Heart left ventricle (tissue), 16 donors: ENCODE measurements at places on chromosomes 1 and 21. TPM values are rescaled to one million over a fixed set of nuclear protein-coding genes. Genes with fewer than 3 reads are reported as not detected.

DNA sequence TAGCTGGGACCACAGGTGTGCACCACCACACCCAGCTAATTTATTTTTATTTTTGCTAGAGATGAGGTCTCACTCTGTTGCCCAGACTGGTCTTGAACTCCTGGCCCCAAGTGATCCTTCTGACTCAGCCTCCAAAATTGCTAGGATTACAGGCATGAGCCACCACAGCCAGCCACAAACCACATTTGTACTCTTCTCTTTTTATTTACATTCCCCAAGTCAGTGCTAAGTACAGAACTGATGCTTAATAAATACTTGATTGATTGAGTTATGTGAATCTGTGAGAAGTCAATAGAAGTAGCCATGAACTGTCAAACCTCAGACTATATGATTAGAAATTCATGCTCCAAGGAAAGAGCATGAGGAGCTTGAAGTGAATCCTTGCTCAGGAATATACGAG lies 48.5 kb upstream of the S1PR1 start:
- DNase-seq = no peak
- H3K36me3 ChIP-seq = no peaks in the 10 kb centered on the region
- H3K4me3 ChIP-seq = no peak overlapping the region
- H3K4me1 ChIP-seq = peaks cover 3% of the 10 kb centered on the region
- no peak overlapping the region for H3K27ac ChIP-seq
- H3K27me3 ChIP-seq = no peaks in the 10 kb centered on the region

DNA sequence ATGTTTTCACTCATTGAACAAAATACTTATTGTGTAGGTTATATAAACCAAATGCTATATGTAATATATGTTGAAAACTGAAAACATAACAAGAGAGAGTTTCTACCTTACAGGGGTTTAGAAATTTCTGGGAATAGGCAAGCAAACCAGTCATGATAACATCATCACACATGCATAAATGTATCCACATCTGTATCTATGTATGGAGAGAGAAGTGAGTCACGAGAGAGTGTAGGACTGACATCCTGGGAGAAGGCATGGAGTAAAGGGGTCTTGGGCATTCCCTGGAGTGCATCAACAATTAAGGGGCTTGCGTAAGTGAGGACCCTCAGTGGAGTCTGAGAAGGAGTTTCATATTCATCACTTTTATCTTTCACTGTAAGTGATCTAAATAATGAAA lies 65.5 kb downstream of the PCNX2 start:
- peaks cover 4% of the 10 kb centered on the region for H3K36me3 ChIP-seq
- H3K27ac ChIP-seq = no peak overlapping the region
- no peaks in the 10 kb centered on the region for H3K4me1 ChIP-seq
- H3K4me3 ChIP-seq = no peak overlapping the region
- H3K27me3 ChIP-seq = no peaks in the 10 kb centered on the region

DNA sequence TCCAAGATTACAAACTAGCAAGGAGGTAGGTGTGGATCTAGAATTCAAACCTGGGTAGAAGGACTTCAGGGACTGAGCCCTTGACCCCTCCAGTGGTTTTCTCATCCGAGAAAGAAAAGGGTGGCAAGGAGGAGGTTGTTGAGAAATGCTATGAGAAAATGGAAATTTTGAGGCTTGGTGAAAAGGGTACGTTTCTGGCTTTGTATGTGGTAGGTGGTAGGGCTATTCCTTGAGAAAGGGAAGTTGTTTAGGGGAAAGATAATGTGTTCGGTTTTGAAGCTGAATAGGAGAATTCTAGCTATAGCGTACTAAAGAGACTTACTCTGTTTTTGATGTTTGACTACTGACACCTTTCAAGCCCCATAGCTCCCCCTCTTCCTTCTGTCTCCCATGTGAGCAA lies 133.8 kb downstream of the CNIH3 start:
- no peaks in the 10 kb centered on the region for H3K27me3 ChIP-seq
- H3K27ac ChIP-seq = no peak overlapping the region
- H3K4me3 ChIP-seq = no peak overlapping the region
- H3K36me3 ChIP-seq = no peaks in the 10 kb centered on the region
- H3K4me1 ChIP-seq = no peaks in the 10 kb centered on the region

Gene MYBPHL
- total RNA-seq = 0.45 TPM

Gene SLC9A1
- 20.6 TPM for total RNA-seq

DNA sequence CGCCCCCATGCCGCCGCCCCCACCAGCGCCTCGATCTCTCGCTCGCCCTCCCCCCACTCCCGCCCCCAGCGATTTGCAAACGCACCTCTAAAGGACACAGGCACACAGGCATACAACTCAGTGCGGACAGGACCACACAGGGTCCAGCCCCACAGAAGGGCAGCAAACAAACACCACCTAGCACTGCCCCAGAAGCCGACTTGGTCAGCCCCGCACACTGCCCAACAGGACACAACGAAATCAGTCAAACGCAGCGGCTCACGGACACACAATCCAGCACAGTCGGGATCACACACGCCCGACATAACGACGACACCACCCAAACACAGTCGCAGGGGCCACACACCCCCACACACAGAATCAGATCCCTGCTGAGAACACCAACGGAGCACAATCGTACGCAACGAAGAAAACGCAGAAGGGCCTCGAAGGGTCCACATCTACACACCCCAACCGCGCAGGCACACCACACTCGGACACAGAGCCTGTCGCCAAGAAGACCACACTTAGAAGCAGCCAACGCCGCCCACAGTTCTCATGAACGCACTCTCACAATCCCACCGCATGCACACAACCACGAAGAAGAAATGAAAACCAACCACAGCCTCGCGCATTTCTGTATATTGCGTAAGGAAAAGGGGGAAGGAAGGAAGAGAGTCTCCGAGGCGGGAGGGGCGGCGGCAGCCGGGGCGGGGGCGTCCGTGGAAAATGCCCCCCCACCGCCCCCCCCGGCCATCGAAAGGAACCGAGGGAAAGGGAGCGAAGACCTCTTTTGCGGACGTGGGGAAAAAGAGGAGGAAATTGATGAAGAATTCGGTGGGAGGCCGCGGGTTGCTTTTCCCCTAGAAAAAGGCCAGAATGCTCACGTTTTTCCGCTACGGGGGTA lies 481 bp downstream of the TAL1 start:
- peak; percentile 57 for DNase-seq
- H3K27ac ChIP-seq = peak overlapping the region; percentile 91
- no peaks in the 10 kb centered on the region for H3K36me3 ChIP-seq
- no peaks in the 10 kb centered on the region for H3K4me1 ChIP-seq
- H3K4me3 ChIP-seq = peak overlapping the region; percentile 60

- peak; percentile 76 for DNase-seq
- no peaks in the 10 kb centered on the region for H3K27me3 ChIP-seq
- H3K4me3 ChIP-seq = no peak overlapping the region
- H3K36me3 ChIP-seq = no peaks in the 10 kb centered on the region
These were observed 92.1 kb downstream of the LRRC8C start for GRCh38 chr1:89725011-89725370.

GRCh38 chr1:171661076-171661650 lies 8.7 kb upstream of the MYOC start:
- H3K36me3 ChIP-seq = no peaks in the 10 kb centered on the region
- H3K4me1 ChIP-seq = peaks cover 24% of the 10 kb centered on the region
- no peaks in the 10 kb centered on the region for H3K27me3 ChIP-seq
- no peak overlapping the region for H3K27ac ChIP-seq
- DNase-seq = no peak

Gene DMRTA2
- total RNA-seq = not detected

Gene HHIPL2
- total RNA-seq = not detected

Gene CD101
- 1.4 TPM for total RNA-seq

DNA sequence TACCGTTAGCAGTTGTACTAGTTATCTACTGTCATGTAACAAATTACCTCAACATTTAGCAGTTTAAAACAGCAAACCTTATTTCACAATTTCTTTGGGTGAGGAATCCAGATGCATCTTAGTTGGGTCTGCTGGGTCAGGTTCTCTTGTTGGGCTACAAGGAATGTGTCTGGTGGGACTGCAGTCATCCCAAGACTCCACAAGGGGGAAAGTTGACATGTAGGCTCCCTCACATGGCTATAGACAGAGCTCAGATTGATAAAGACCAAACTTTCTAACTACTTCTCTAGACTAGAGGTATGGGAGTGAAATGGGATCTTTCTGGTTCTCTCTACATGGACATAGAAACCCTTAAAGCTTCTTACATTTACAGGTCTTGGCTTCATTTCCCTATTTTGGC lies 160.9 kb downstream of the UCK2 start:
- no peaks in the 10 kb centered on the region for H3K4me1 ChIP-seq
- no peak overlapping the region for H3K27ac ChIP-seq
- no peaks in the 10 kb centered on the region for H3K27me3 ChIP-seq
- no peak overlapping the region for H3K4me3 ChIP-seq
- no peaks in the 10 kb centered on the region for H3K36me3 ChIP-seq

DNA sequence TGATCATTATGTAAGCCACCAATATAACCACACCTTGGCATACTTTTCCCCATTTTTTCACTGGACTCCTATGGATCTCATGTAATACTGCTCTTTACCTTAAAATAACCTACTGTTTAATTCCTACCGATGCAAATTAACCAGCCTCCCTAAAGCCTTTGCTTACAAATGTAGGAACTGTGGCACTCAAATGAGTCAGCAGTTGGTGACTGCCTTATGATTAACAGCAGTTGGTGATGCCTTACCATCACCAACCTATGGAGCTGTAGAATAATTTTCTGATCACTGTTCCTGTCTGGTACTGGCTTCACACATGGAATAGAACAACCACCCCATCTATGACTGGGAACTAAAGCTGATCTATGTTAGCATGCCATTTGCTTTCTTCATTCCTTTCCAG lies 7.8 kb upstream of the NUDT17 start:
- no peak for DNase-seq
- H3K27me3 ChIP-seq = no peaks in the 10 kb centered on the region
- H3K4me1 ChIP-seq = no peaks in the 10 kb centered on the region
- H3K36me3 ChIP-seq = peaks cover 58% of the 10 kb centered on the region
- no peak overlapping the region for H3K4me3 ChIP-seq

Gene CD1D
- 1.4 TPM for total RNA-seq

- no peaks in the 10 kb centered on the region for H3K36me3 ChIP-seq
- no peaks in the 10 kb centered on the region for H3K4me1 ChIP-seq
- peak overlapping the region; percentile 94 for H3K27ac ChIP-seq
- DNase-seq = peak; percentile 77
These were observed 15.2 kb upstream of the ZNF692 start for GRCh38 chr1:248873993-248874533.

- no peaks in the 10 kb centered on the region for H3K4me1 ChIP-seq
These were observed 311.6 kb downstream of the NPHP4 start for GRCh38 chr1:5680600-5680999.

DNA sequence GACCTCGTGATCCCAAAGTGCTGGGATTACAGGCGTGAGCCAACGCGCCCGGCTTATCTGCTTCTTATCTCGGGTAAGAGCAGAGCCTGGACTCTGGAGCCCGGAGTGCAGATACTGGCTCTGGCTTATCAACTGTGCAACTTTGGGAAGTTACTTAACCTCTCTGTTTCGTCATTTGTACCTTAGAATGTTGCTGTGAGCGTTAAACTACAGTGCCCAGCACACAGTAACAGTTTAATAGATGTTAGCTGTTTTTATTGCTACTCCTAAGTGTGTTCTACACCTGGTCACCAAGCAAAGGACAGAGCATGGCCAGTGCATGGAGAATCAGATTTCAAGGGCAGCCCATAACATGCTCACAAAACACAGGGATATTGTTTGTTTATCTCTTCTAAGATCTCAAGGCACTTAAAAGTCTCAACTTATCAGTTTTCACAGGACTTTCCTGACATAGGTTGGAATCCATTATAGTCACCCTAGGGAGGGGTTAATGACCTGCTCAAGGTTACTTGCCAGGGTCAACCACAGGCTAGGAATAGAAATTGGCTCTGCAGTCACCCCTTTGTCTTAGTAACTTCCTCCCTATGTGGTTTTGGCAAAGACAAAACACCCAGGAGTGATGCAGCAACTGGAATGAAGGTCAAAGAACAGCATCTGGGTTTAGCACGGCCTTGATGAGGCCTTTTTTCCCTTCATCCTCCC lies 22.5 kb upstream of the SRP9 start:
- H3K27me3 ChIP-seq = no peaks in the 10 kb centered on the region
- H3K4me1 ChIP-seq = peaks cover 32% of the 10 kb centered on the region
- peak; percentile 48 for DNase-seq
- H3K4me3 ChIP-seq = no peak overlapping the region
- peak overlapping the region; percentile 79 for H3K27ac ChIP-seq

Gene OR2T2
- total RNA-seq = not detected

Gene CFAP126
- total RNA-seq = not detected

- H3K4me3 ChIP-seq = no peak overlapping the region
- H3K4me1 ChIP-seq = no peaks in the 10 kb centered on the region
- no peak overlapping the region for H3K27ac ChIP-seq
- peak; percentile 43 for DNase-seq
- H3K36me3 ChIP-seq = no peaks in the 10 kb centered on the region
- peaks cover 6% of the 10 kb centered on the region for H3K27me3 ChIP-seq
These were observed 16.6 kb downstream of the RHBG start for GRCh38 chr1:156385534-156386031.

DNA sequence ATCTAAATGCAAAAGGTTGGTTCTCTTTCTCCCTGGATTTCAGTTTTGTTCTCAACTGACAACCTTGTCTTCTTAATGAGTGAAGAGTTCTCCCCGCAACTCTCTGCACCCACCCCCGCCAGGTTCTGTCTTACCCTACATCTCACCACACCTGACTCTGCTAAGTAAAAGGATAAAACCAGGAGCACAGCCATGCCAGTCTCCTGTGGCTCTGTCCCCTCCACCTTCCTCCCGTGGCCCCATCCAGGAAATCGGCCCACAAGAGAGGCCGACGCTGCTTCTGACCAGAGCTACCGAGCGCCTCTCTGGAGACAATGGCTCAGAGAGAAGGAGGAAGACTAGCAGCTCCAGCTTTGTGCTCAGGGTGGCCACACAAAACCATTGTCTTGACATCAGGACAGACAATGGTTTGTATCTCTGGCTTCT lies 72.2 kb downstream of the PLEKHA6 start:
- H3K27ac ChIP-seq = peak overlapping the region; percentile 82
- peak overlapping the region; percentile 12 for H3K4me3 ChIP-seq
- DNase-seq = no peak
- H3K36me3 ChIP-seq = no peaks in the 10 kb centered on the region
